ENCODE measurements at places on chromosomes 1 and 21. TPM values are rescaled to one million over a fixed set of nuclear protein-coding genes. Genes with fewer than 3 reads are reported as not detected.

GRCh38 chr1:18642278-18643095, 11.8 kb downstream of the PAX7 start:
- no peak for DNase-seq

- DNase-seq, result no peak
Observed at GRCh38 chr1:232417636-232418248, 212.2 kb downstream of the SIPA1L2 start.

DNA sequence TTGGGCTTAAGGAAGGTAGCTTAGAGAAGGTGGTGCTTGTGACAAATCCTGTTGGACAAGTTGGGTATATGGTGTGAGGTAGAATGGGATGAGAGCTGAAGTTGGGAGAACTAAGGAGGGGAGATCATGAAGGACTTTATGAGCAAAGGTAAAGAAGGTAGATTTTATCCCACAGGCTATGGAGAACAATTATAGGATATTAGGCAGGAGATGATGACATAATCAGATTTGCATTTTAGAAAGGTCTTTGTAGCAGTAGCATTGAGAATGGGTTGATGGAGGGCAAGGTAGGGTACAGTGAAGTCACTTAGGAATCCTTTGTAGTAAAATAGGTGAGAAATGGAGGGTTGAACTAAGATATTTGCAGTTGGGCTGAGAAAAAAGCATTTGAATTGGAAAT, 14.9 kb upstream of the TCHH start:
- DNase-seq, result no peak

- no peak for DNase-seq
Observed at GRCh38 chr1:221217029-221217428, 337.8 kb downstream of the HLX start.

BMP8A gene
- 0.16 TPM for total RNA-seq

- no peak for DNase-seq
Observed at GRCh38 chr1:201183209-201183608, 7.4 kb upstream of the IGFN1 start.

- no peak for DNase-seq
Observed at GRCh38 chr1:177571485-177572076, 398.3 kb downstream of the SEC16B start.

DNA sequence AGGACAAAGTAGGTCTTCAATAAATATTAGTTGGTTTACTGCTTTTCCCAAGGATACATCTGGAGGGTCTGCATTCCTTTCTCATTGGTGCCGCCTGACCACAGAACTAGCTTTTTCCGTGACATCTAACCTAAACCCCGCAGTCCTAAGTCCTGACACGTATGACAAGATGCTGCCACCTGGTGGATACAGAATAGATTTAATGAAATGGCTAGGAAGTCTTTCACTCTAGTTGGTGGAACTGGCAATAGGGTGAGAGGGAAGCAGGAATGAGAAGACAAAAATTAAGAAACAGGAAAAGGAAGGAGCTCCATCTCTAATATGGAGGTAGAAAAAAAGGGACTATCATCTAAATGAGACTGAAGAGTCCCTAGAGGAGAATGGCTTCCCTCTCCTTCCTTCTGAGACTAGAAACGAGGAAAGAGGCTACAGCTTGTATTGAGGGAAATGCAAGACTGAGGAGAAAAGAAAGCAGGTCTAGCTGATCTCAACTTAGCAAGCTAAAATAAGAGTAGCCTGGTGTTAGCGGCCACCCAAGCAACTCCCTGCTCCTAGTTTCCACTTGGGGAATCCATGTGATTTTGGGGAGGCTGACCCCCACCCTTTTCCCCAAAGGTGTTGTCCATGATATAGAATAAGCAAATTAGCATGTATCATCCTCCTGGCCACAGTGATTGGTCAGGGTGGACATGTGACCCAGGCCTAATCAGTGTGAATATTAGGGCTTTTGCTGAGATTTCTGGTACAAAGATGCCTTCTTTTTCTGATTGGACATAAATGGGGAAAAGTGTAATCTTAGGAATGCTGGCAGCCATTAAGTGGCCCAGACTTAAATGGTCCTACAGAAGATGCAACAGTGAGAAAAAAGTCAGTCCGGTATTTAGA, 5.9 kb downstream of the RFX5 start:
- peak; percentile 43 for DNase-seq

GRCh38 chr1:75640137-75640536, 29.2 kb upstream of the SLC44A5 start:
- no peak for DNase-seq

- DNase-seq, result no peak
Observed at GRCh38 chr1:93675271-93675670, 6.4 kb downstream of the BCAR3 start.

ERG gene
- not detected for total RNA-seq

DNA sequence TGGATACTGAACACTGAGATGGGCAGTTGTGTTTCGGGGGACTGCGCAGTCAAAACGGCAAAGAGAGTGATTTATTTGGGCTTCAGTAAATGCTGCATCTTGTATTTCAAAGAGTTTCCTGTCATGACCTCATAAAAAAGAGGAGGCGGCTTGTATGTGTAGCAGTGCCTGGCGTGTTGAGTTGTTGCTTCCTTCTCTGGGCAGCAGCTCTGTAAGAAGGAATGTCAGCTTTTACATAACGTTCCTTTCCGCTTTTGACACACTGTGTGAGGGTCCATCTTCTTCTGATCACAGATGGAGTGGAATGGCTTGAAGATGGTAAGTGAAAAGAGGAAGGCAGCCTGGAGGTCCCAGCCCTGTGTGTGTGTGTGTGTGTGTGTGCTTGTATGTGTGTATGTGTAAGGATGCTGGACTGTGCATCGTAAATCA, 941 bp downstream of the ELAVL4 start:
- no peak for DNase-seq

GRCh38 chr1:177589166-177589565, 380.7 kb downstream of the SEC16B start:
- DNase-seq, result no peak

HES2 gene
- not detected for total RNA-seq

WDTC1 gene
- 14.1 TPM for total RNA-seq

PLEKHG5 gene
- total RNA-seq, result 2.2 TPM

GRCh38 chr1:155113450-155113980, 14.2 kb upstream of the EFNA1 start:
- no peak for DNase-seq

DNA sequence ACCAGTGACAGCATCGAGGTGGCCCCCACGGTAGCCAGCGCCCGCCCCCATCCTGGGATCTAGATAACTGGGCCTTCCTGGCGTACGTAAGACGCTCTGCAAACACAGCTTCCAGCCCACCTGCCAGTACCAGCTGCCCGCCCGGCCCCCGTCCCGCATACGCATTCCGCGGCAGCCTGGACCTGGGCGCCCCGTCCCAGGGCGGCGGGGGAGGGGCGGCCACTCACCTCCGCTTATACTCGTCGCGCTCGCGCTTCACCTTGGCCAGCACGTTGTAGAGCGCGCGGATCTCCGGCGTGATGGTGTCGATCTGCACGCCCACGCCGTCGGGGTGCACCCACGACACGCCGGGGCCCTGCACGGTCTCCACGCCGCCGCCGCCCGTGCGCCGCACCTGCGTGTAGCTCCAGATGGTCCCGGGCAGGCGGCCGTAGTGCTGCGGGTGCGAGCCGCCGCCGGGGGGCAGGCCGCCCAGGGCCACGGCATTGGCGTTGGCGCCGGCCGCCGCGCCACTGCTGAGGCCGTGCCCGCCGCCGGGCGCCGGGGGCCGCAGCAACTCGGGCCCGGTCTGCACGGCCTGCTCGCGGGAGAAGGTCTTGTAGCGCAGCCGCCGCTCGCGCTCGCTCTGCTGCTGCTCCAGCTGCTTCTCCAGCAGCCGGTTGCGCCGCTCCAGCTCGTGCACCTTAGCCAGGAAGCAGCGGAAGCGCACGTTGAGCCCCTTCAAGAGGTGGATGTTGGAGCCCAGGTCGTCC, 859 bp downstream of the IFFO2 start:
- DNase-seq, result peak; percentile 65

GBP6 gene
- total RNA-seq, result 0.23 TPM

GRCh38 chr1:35777109-35777508, 7.3 kb upstream of the CLSPN start:
- no peak for DNase-seq

ZBTB37 gene
- 7.3 TPM for total RNA-seq

DNA sequence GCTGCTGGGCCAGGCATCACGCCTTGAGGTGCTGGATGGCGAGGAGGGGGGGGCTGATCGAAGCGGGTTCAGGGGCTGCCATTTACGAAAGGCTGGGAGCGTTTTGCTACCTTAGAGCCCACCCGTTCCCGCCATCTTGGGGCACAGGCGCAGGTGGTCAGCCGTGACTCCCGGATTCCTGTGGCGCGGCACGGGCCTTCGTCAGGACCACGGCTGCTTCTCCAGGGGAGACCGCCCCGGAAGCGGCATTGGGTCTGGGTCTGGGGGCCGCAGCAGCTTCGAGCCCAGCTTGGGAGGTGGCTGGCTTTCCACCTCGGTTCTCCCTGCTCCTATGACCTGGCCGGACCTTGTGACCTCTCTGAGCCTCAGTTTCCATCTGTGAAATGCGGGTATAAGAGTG, 23.8 kb downstream of the SPSB1 start:
- DNase-seq, result no peak

GRCh38 chr1:37691497-37692077, 729 bp upstream of the CDCA8 start:
- peak; percentile 55 for DNase-seq

GRCh38 chr1:15704526-15705183, 20.5 kb downstream of the PLEKHM2 start:
- DNase-seq, result no peak

DNA sequence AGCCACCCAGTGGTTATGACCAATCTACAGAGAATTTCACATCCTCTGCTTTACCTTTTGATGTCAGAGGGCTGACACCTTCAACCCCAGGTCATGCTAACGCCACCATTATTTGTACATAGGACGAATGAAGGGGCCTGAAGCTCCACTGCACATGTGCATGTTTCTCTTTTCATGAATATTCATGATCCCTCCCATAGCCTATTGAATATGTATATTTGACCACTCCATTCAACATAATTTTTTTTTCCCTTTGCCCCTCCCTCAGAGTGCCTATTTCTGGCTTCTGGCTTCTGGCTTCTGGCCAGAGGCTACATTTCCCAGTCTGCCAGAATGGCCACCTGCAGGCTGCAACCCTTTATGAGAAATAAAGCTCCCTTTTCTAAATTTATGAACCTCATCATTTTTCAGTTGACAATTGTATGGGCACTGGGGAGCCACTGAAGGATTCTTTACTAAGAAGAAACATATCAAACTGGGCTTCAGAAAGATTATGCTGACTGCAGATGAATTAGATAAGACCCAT, 406.7 kb downstream of the SIPA1L2 start:
- DNase-seq, result no peak

GRCh38 chr1:62601457-62601856, 4.1 kb downstream of the ANGPTL3 start:
- DNase-seq, result no peak

ADSS2 gene
- total RNA-seq, result 66.1 TPM

Measured in activated naive CD8-positive, alpha-beta T cell treated with anti-CD3 and anti-CD28 coated beads for 36 hours (primary cell).